Midbrain (tissue), 1 donor: ENCODE measurements at places on chromosomes 1 and 21.

DNA sequence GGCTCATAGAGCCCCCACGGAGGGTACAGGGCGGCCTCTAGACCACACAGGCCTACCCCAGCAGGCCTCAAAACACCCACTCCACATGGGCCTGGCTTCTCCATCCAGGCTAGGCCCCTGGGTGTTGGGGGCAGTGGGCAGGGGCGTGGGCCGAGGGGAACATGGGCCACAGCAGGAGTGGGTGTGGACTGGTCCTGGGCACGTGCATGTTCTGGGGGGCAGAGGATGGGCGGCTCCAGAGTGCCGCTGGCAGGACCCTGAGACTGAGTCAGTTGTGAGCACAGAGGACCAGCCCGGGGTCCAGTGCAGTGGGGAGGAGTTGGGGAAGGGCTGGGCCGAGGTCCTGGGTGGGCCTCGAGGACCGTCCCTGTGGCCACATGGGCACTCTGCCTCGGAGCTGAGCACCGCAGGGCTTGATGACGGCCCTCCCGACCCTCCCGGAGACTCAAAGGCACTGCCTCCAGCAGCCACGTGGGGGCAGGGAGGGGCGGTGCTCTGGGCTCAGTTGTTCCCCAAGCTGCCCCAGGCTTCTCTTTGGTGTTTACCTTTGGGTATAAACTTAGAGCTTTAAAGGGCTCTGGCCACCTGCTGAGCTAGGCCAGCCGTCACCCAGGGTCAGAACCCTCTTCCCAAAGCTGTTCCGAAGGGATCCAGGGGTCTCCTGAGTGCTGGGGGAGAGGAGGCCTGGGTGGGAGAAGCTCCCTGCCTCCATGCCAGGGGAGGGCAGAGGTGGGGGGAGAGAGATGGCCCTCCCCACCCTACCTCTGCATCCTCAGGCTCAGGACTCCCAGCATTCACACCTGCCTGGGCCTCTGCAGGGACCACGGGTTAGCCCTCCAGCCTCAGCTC lies 79.9 kb downstream of the MORN1 start:
- no peak for DNase-seq

DNA sequence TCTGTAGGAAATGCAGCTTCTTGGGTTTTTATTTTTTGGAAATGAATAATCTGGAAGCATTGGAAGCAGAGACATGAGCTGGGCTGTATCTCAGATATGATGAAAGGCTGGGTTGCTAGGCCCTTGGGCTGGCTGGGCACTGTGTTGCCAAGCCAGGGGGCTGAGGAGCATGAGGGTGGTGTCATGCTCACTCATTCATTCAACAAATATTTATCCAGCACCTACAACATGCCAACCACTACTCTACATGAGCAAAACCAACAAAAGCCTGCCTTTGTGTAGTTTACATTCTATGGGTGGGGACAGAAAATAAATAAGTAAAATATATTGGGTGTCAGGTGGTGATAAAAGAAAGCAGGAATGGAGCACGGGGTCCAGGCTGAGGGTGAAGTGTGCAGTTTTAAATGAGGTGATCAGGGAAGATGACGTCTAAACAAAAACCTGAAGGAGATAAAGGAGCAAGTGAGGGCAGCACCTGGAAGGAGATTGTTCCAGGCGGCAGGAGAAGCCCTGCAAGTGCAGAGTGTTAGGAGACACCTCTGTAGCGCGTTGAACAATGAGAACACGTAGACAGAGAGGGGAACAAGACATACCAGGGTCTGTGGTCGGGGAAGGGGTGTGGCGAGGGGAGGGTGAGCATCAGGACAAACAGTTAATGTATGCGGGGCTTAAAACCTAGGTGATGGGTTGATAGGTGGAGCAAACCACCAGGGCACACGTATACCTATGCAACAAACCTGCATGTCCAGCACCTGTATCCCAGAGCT lies 10.9 kb downstream of the TAGLN2 start:
- DNase-seq = no peak

DNA sequence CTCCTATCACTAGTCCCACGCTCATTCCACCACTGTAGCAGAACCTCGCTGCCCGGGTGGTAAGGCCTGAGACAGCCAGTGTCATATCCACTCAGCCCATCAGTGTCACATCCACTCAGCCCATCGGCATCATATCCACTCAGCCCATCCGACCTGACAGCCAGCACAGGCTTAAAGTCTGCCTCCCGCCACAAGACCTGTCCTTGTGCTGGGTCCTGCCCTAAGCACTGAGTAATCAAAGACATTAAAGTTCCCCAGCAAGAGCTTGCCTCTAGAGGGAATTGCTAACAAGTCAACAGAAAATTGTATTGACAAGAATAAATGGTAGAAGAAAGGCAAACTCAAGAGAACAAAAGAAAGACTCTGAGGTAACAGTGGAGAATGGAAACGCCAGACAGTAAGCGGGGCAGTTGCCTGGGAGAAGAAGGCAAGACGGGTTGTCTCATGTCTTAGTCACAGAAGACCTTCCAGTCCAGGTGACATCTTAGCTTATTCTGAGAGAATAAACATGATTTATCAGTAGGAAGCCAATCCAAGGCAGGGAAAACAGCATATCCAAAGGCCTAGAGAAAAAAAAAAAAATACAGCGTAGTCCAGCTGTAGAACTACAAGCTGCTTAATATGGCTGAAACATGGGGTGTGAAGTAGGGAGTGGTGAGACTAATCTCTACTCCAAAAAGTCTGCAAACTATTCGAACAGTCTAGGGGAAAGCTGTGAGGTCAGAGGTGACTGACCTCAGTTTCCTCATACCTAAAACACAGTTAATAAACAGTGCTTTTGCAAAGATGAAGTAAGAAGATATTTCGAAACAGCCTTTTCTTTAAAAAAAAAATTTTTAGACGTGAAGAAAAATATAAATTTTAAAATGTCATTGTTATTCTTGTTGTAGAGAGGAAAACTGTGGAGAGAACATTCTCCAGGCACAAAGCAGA lies 1.1 kb downstream of the ITLN1 start:
- DNase-seq = no peak

- DNase-seq = no peak
Measured at GRCh38 chr1:236508593-236509027, 15.2 kb upstream of the LGALS8 start.

DNA sequence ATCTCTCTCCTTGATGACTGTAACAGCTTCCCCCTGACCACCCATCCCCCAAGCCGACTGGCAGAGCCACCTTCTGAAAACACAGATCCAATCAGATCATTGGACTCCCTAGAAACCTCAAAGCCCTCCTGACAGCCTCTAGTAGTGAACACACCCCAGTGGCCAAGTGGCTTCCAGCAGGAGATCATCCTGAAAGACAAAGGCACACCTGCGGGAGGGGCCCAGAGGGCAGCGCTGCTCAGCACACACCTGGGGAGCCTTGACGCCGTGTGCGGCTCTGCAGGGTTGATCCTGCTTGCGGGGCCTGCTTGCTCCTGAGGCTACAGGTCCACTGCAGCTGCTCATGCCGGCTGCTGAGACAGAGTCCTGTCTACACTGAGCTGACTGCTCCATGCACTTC lies 41.5 kb downstream of the SLC66A1 start:
- no peak for DNase-seq

DNA sequence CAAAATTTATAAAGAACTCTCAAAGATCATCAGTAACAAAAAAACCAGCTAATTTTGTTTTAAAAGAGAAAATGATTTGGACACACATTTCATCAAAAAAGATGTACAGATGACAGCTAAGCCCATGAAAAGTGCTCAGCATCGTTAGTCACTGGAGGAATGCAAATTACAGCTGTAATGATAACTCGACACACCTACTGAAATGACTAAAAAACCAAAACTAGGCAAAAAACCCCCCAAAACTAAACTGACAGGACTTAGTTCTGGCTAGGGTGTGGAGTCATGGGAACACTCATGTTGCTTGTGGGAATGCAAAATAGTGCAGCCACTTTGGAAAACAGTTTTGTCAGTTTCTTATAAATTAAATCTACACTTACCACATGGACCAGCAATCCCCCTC lies 59.5 kb downstream of the CNIH3 start:
- no peak for DNase-seq
